ENCODE measurements at places on chromosomes 13 and 19.

GRCh38 chr13:73945382-73945781 lies 188.8 kb downstream of the KLF12 start:
- no peak for DNase-seq

DNA sequence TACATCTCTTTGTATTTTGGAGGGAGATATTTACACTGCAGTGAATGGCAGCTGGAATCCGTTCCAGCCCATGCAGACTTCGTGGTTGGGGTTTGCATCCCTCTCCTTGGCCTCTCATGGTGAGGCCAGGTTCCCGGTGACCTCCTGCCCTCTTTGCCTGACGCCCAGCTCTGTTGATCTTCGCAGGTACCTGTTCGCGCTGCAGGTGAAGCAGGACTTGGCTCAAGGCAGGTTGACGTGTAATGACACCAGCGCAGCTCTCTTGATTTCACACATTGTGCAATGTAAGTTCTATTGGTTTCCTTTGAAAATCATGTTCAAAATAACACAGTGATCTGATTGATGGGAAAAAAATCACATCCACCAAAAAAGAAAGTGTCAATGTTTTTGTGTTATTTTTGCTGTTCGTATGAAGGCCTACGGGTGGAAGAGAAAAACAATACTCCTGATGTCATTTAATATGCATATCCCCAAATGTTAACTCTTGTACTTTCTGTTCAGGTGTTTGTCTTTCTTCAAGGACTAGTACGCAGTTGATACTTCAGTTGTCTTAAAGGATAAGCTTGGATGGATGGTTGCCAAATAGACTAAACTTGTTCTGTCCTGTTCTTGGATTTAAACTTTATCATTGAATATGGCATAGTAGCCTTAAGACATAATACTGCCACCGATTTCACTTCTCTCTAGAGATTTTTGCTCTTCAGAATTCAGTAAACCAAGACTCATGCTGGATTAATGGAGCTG lies 199.1 kb downstream of the STK24 start:
- no peak for DNase-seq

DNA sequence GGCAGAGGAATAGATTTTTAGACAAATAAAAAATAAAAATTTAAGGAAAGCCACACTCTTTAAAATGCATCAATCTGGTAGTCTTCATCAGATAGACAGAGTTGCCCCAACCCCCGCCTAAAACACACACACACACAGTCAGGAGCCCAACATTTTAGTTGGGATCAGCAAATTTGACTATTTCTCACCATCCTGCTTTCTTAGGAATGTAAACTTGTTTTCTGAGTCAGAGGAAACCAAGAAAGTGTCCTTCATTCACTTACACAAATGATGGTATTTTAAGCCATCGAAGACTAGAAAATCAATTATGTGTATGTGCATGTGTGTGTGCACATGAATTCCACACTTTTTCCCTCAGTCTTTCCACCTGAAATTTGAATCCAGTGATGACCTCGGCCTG lies 1657.5 kb downstream of the SLITRK1 start:
- no peak for DNase-seq

DNA sequence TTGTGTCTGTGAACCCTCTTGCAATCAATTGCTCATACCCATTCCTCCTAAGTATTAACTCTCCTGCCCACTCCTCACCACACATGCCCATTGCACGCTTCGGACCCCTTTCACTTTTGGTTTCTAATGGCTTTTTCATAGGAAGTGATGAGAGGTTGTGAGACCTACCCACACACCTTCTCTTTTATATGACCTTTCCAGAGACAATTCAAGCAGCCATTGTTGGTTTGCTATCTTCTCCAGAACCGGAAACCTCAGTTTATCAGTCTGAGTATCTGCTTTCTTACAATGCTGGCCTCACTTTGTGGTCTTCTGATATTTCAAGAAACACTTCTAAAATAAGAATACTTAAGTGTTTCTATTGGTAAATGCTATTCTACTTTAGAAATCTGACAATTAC lies 1550.8 kb upstream of the SLC10A2 start:
- no peak for DNase-seq

DNA sequence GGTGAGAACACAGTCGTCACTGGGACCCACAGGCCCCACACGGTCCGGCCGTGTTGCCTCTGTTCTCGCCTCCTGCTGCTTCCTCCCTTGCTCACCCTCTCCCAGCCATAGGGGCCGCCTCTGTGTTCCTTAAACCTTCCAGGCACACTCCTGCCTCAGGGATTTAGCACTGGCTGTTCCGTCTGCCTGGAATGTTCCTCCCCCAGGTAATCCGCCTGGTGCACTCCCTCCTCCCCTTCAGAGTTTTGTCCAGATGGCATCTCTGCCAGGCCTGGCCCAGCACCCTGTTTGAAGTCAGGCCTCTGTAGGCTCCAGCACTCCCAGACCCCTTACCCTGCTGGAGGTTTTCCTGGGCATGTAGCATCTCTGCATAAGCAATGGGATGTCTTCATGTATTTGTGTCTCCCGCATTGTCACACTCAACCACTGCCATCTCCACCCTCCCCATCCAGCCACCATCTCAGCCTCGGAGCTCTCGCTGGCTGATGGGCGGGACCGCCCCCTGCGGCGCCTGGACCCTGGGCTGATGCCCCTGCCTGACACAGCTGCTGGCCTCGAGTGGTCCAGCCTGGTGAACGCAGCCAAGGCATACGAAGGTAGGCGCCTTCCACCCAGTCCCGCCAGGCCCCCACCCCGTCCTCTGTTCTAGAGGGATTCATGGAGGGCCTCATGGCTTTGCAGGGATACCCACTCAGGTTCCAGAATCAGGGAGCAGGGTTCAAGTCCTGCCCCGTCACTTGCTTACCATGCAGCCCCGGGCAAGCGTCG lies 25.9 kb downstream of the DPF1 start:
- DNase-seq: no peak

DNA sequence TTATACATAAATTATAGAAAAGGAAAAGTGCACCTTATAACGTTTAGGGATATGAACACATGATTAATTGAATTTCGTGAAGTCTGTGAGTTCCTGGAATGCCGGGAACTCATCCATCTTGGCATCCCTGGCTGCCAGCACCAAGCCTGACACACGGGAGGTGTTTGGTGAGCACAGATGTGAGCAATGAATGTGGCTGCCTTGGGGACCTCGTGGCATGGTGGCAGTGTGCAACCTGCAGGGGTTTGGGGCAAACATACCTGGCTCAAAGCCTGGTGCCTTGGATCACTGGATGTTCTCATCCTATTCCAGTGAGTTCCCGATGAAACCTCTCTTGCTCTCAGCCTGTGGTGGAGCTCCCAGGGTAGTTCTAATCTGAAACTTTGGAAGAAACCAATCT lies 10.4 kb upstream of the MAP2K2 start:
- DNase-seq: no peak

- DNase-seq: no peak
Observed at GRCh38 chr13:27186295-27186694, 14.7 kb upstream of the USP12 start.

- DNase-seq: no peak
Observed at GRCh38 chr13:25172303-25172630, 179 bp upstream of the AMER2 start.

DNA sequence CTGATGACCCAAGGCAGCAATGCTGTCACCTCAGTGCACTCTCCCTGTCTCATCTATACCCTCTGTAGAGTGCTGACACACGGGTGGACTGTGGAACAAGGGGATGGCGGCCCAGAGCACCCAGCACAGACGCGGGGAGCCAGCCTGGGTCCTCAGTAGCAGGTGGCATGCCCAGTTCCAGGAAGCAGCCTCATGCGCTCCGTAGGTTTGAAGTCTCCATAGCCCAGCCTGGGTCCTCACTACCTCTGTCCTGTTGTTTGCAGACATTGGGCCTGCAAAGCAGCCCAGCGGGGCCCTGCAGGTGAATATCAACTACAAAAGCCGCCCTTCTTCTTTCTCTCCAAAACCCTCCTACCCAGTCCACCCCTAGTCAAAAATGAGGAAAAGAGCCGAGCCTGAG lies 5.0 kb upstream of the SLC7A9 start:
- no peak for DNase-seq

DNA sequence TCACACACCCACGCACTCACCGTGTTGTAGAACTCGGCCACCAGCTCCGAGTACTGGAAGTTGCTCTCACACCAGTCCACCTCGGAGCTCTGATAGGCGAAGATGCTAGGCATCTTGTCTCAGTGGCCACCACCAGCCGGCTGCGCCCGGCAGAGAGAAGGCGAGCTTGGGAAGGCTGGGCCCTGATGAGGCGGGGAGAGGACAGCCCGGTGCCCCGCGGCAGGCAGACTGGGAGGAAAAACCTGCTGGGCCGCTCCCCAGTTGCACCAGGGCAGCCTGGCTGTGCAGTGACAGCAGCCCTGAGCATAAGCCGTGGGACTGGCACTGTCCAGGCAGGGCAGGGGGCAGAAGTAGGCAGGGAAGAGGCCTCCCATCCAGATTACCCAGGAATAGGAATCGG lies at the start of gene ACER1:
Gene ACER1, minus strand, starts transcription at position 174 of the 400 bp plus-strand sequence. Its CDS starts 61 bp downstream, at position 113.
- DNase-seq: no peak

DNA sequence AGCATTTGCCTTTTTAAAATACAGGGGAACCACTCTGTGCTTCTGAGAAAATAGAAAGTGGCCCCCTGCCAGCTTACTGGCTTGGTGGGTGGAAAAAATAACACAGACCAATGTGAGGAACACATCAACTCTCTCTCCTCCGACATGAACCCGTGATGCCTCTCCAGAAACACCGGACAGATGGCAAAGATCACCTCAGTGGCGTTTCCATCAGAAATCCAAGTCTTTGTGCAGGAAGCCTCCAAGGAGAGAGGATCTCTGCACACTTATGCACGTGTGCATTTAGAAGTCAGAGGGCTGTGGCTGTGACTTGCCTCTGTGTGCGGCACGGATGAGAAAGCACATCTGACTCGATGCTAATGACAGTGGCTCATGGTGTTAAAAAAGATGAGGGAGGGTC lies 112.3 kb upstream of the KLF12 start:
- DNase-seq: no peak

DNA sequence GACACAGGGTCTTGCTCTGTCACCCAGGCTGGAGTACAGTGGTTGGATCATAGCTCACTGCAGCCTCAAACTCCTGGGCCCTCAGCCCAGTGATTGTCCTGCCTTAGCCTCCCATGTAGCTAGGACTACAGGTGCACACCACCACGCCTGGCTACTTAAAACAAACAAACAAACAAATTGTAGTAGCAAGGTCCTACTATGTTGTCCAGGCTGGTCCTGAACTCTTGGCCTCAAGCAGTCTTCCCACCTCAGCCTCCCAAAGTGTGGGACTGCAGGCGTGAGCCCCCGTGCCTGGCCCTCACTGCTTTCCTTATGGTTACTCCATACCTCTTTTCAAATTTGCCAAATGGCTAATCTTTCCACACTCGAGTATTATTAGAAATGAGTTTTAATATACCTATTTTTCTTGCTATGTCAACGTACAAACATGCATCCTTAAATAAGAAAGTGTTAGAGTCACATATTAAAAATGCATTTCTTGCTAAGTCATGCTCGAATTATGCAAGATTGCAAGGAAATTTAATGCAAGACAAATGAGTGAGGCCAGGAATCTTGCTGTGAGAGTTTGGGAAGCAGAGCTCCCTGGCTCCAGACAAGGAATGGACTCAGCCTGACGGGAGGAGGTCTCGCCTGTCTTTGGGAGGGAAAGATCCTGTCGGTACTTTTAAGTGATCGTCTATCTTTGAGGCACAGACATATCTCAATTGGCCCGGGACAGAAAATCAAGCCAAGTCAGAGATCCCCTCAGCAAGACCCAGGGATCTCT lies 39.4 kb downstream of the RFX2 start:
- DNase-seq: no peak

DNA sequence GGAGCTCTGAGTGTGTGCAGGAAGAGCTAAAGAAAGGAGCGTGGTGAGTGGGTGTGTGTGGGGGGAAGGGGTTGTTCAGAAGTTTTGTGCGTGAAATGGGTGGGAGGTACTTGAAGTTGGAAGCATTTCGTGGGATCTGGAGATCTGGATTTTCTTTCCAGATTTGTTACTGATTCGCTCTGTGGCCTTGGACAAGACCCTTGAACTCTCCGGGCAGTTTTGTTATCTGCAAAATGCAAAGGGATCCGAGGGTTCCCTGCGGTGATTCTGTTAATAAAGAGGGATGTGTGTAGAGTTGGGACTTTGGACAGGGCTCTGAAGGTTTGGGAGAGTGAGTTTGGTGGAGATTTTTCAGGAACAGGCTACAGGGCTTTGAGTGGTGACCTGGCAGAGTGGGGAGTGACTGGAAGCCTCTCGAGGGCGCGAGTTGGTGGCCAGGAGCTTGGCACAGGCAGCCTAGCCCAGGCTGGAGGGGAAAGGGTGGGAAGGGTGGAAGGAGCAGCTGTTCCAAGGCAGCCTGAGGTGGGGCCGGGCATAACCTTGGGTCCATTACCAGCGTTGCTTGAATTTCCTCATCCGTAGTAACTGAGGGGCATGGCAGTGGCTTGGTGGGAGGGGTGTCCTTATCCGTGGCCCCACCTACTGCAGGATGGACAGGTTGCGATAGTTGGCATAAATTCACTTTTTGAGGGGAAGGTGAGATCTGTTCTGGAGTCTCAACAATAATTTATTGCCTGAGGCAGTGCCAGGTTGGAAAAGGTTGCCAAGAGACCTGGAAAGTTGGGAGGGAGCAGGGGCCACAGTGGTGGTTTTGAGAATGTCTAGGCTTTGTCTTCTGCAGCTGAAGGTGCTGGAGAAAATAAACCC lies 2.1 kb downstream of the ACTN4 start:
- no peak for DNase-seq

DNA sequence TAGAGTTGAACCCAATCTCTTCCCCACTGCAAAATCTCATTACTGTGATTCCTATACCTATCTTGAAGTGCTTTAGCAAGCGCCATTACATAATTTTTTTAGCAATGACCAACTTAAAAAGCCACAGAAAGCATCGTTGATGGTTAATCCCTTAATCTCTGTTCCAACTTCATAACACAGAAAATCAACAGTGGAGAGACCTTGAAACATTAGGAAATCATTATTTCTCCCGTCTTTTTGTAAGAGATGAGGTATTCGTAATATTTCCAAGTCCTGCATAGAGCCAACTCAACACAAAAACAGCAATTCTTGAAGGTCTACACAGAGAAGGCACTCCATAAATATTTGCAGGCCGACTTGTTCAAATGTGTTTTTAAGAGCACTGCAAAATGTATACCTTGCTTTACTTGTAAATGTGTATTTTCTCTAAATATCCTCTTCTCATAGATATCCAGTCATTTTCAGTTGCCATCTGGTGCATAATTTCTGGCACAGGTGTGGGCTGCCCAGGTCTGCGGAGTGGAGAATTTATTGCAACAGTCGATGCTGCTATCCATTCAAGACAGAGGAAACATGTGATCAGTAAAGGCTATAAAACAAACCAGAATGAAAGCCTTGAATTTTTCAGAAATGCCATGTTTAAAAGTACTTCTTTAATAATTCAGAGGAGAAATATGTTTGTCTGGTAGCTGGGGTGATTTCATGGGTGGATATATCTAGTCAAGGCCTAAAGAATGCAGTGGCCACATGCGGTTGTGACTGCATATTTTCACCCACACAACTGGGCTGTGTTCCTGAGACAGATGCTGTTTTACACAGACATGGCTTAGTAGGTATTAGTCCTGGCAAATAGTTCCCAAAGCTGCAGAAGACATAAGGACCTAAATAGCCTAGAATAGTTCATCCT lies 234.3 kb upstream of the STARD13 start:
- DNase-seq: peak; percentile 77

Measured in HFF-Myc (cell line).